ENCODE measurements at places on chromosomes 6 and 20. TPM values are rescaled to one million over a fixed set of nuclear protein-coding genes. Genes with fewer than 3 reads are reported as not detected.
A peak's percentile ranks its signal among the peaks of the same experiment; 100 is the strongest.

DNA sequence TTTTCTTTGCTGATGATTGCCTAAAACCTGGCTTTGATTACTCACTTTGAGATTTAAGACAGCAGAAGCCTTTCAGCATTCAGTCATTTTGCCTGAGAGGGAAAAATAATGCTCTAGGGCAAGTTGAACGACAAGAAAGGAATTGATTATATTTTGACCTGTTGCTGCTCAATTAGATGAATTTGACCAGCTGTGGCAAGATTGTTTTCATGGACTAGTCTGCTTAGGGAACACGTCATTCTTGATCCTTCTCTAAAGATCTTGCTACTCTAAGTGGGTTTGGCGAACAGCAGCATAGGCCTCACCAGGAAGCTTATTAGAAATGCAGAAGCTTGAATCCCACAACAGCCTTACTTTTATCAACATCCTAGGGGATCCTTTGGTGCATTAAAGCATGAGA, 59.7 kb upstream of the PHACTR1 start:
- no peak for DNase-seq

DNA sequence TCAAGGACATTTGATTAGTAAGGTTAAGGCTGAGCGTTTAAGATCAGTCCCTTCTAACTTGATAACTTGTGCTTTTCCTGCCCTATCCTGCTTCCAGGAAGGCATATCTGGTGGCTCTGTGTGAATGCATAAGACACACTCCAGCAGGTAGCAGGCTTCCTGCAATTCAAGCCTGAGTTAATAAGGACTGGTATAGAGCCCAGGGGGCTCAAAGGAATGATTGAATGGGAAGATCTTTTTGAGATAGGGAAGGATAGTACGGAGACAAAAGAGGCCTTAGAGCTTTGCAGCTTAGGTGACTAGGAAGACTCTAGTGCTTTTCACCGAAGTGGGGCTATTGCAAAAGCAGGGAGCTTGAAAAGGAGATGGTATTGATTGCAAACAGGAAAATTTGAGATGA, 307.1 kb downstream of the GRIK2 start:
- no peak for DNase-seq

DNA sequence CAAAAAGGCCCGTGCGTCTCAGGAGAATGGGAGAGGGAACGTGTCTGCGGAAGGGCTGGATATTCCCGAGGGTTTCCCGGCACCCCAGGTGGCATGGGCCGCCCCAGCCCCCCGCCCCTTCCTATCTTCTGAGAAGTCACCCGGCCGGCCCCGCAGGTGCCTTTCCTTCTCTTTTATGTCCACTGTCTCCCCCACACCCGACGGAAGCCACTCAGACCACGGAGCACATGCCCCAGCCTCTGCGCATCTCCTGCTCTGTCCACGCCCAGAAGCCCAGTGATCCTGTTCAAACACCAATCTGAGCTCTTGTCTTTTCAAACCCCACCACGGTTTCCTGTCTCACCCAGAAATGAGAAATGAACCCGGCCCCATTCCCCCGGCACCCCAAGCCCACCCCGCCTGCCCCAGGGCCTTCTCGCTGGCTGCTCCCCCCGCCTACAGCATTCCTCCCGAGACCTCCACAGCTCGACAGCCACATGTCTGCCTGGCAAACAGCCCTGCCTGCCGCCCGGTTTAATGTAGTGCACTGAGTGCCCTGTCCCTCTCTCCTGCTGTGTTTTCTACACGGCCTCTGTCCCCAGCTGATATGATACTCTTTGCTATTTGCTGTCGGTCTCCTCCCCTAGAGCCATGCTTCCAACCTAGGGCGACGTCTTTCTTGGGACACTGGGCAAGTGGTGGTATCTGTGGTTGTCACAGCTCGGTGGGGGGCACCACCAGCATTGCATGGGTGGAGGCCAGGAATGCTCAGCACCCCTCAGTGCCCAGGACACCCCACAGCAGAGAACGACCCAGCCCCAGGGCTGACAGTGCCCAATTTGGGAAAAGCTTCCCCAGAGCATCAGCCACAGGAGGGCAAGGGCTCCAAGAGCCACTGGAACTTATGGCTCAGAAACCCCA, 182.7 kb downstream of the TAF4 start:
- DNase-seq, result no peak

GJA1 gene
- total RNA-seq, result 74.2 TPM

DNA sequence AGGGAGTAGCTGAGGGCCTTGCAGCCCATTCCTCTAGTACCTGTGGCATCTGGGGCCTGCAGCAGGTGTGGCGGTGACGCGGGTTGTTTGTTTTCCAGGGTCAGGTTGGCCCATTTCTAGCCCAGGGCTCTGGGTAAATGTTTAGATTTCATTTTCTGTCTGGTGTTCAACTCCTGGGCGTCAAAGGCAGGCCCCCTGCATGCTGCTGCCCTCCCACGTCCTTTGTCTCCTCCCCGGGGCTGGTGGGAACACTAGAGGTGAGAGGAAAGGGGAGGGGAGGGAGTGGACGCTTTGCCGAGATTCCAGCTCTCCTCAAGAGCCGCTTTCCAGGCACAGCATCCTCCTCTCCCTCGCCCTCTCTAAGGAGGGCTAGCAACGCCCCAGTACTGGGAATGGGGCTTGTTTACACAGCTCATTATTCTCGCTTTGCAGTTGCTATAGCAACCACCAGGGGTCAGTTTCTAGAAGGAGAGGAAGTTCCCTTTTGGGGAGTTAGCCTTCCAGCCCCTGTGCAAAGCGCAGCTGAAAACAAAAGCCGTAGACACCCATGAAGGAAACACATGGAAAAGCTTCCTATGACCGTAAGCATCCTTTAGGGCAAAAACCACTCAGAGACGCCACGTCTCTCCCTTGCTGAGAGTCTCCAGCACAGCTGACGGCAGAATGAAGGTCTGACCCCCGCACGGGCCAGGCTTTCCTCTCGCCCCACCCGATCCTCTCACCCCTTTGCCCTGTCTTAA, 170.6 kb downstream of the LY86 start:
- peak; percentile 64 for DNase-seq

MEI4 gene
- 0.47 TPM for total RNA-seq

DNA sequence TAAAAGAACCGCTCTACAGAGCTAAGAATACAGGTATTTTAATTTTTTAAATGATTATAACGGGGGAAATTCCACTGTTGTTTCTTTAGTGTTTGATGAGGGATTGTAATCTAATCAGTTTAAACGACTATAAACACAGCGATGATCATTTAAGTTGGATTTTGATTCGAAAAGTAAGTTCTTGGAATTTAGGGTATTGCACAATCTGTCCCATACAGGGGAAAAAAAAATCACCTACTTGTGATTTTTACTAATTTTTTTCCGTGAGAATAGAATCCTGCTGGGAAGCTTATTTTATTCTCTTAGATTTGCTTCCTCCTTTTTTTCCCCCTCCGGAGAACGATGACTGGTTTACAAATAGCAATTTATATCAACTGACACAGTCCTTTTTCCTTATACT, 108.0 kb downstream of the LAMA2 start:
- no peak for DNase-seq

- DNase-seq, result no peak
These were observed 72.3 kb downstream of the ECT2L start for GRCh38 chr6:138868181-138868580.

ELOVL5 gene
- 64.5 TPM for total RNA-seq

- no peak for DNase-seq
These were observed 10.4 kb downstream of the CEP57L1 start for GRCh38 chr6:109105681-109106080.

GJA10 gene
- not detected for total RNA-seq

- no peak for DNase-seq
These were observed 67.2 kb upstream of the TNFRSF21 start for GRCh38 chr6:47376930-47377329.

- DNase-seq, result no peak
These were observed 27.6 kb upstream of the PI16 start for GRCh38 chr6:36926708-36927513.

MUC22 gene
- total RNA-seq, result not detected
